CD4-positive, alpha-beta T cell treated with Interleukin-21 for 1 hour (primary cell): ENCODE measurements at places on chromosomes 7 and 10.

GRCh38 chr7:70486977-70487376 lies 645.0 kb upstream of the GALNT17 start:
- DNase-seq = no peak

GRCh38 chr10:69506834-69507713 lies 55.8 kb downstream of the TSPAN15 start:
- DNase-seq = peak; percentile 50

DNA sequence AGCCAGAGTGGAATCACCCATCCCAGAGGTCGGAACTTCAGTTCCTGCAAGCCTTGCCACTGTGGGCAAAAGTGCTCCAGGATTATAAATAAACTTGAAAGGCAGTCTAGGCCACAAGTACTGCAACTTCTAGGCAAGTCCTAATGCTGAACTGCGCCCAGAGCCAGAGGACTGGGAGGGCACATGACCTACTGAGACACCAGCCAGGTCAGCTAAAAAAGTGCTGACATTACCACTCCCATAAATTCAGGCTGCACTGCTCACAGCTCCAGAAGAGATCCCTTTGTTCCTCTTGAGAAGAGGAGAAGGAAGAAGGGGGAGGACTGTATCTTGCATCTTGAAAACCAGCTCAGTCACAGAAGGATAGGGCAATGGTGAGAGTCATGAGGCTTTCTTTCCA lies 1084.1 kb upstream of the PHF14 start:
- no peak for DNase-seq

- DNase-seq = no peak
Measured at GRCh38 chr10:110524859-110525232, 27.1 kb downstream of the DUSP5 start.

GRCh38 chr7:121985476-121986030 lies 112.6 kb downstream of the PTPRZ1 start:
- no peak for DNase-seq

GRCh38 chr10:50432211-50433009 lies 181.1 kb upstream of the ASAH2 start:
- no peak for DNase-seq

GRCh38 chr10:69004821-69005220 lies 16.2 kb downstream of the KIFBP start:
- peak; percentile 71 for DNase-seq

DNA sequence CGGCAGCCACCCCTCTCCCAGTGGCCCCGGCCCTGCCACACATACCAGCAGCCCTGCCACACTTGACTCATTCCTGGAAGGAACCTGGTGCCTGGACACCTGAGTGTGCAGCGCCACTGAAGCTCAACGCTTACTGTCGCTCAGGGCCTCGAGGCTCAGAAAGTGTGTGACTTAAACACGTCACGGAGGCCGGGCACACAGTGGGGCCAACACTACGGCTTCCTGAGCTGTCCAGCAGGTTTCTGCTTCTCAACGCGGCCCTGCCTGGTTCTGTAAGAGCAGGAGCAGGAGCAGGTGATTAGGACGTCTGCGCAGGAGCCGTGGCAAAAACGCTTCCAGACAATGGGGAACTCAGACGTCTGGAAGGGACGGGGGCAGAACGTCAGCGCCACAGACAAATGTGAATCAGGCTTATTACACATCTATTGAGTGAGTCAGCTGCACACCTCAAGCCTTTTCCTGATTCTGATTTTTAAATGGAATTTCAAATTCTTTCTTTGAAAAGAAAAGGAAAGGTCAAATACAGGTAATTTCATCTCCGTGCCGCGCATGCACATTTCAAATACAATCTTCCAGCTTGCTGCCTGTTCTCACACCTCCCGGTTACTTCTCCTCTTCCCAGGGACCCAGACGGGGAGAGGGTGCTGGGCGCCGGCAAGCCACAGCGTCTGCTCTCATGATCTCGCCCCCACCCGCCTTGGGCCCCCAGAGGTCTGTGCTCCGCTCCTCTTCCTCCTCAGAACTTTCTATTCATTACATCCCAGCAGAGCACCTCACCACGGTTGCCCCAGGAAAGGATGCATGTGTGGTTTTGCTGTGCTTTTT lies 66.6 kb downstream of the ADARB2 start:
- DNase-seq = no peak

DNA sequence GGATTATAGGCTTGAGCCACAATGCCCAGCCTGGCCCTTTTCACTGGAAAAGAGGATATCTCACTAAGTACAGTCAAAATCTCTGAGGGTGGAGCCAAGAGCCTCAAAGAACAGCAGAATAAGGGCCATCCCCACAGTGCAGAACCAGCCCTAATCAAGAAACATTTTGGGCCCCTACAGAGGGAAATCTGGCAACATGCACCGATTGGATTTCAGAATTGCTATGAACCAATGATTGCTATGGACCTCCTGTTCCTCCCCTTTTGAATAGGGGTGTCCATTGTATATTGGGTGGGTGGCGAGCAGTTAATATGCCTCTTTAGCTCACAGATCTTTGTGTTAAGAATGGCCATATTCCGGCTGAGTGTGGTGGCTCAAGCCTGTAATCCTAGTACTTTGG lies 42.7 kb downstream of the SKIDA1 start:
- no peak for DNase-seq
